Naive thymus-derived CD4-positive, alpha-beta T cell (primary cell): ENCODE measurements at places on chromosomes 3 and 15.

DNA sequence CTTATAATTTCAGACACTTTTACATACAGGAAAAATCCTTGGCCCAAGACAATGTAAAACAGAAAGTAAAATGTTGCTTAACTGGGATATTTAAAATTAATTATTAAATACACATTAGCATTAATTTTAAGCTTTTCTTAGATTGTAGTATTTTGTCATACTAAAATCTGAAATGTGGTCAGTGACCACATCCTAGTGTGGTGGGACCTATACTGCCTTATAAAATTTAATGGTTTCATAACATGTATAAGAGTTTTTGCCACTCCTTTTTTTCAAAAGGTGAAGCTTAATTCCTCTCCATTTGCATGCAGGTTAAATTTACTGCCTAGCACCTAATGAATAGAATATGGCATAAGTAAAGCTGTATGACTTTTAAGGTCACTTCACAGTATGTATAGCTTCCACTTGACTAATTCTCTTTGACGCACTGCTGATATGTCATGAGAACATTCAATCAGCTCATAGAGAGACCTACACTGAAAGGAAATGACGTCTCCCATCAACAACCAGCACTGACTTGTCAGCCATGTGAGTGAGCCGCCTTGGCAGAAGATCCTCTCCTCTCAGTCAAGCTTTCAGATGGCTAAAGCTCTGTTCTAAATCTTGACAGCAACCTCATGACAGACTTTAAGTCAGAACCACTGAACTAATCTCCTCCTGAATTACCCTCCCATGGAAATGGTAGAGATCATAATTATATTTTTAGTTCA is 847.8 kb downstream of the SI start:
- no peak overlapping the region for H3K27ac ChIP-seq
- DNase-seq: no peak
- H3K36me3 ChIP-seq: no peaks in the 10 kb centered on the region
- H3K4me3 ChIP-seq: no peak overlapping the region

DNA sequence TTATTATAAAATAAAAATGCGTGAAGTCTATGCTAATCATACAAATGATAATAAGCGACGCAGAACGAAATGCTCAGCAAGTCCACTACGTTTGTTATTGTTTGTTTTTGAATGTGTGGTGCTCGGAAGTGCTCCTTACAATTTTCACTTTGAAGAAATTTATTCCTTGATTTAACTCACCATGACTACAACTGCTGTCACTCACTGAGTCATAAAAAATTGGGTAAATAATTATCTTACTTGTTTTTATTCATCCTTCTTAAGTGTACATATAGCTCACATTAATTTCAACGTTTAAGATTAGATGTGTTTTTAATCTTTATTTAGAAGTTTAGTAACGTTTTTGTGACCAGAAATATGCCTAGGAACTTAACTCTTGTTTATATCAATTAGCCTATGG is 66.7 kb upstream of the NANOGP8 start:
- DNase-seq: no peak
- H3K36me3 ChIP-seq: no peaks in the 10 kb centered on the region
- H3K27ac ChIP-seq: no peak overlapping the region

GRCh38 chr15:42152196-42152920 is 4.1 kb downstream of the PLA2G4F start:
- H3K4me3 ChIP-seq: no peak overlapping the region
- H3K27ac ChIP-seq: no peak overlapping the region
- H3K36me3 ChIP-seq: no peaks in the 10 kb centered on the region
- DNase-seq: no peak

DNA sequence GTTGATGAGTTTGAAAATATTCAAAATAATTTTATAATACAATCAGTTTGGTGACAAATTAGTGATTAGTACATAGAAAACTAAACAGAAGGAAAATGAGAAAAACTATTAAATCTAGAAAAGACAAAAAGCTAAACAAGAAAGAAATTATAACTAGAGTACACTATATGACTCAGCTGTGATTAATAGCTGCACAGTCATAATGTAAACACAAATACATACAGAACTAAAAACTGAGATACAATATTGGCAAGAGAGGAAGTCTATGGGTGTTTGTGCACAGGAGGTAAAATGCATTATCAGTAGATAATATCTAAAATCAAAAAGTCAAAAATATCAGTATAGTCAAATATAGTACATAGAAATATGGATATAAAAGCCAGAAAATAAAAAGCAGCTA is 80.7 kb upstream of the PCSK6 start:
- H3K36me3 ChIP-seq: no peaks in the 10 kb centered on the region
- H3K4me1 ChIP-seq: no peaks in the 10 kb centered on the region
- H3K4me3 ChIP-seq: no peak overlapping the region
- no peak for DNase-seq
- no peak overlapping the region for H3K27ac ChIP-seq

GRCh38 chr15:42364529-42364928 is 5.2 kb downstream of the CAPN3 start:
- no peaks in the 10 kb centered on the region for H3K4me1 ChIP-seq
- H3K36me3 ChIP-seq: no peaks in the 10 kb centered on the region
- no peaks in the 10 kb centered on the region for H3K27me3 ChIP-seq
- H3K27ac ChIP-seq: no peak overlapping the region
- no peak for DNase-seq
- no peak overlapping the region for H3K4me3 ChIP-seq

- H3K4me1 ChIP-seq: no peaks in the 10 kb centered on the region
- no peak for DNase-seq
Observed at GRCh38 chr3:28595372-28595771, 246.7 kb upstream of the AZI2 start.

GRCh38 chr3:19264424-19264823 is 116.1 kb downstream of the KCNH8 start:
- no peak for DNase-seq
- no peaks in the 10 kb centered on the region for H3K27me3 ChIP-seq
- H3K36me3 ChIP-seq: no peaks in the 10 kb centered on the region
- H3K4me3 ChIP-seq: no peak overlapping the region
- no peaks in the 10 kb centered on the region for H3K4me1 ChIP-seq
- no peak overlapping the region for H3K27ac ChIP-seq

- H3K4me3 ChIP-seq: no peak overlapping the region
- H3K36me3 ChIP-seq: no peaks in the 10 kb centered on the region
- peaks cover 4% of the 10 kb centered on the region for H3K4me1 ChIP-seq
- no peak for DNase-seq
- no peak overlapping the region for H3K27ac ChIP-seq
- H3K27me3 ChIP-seq: no peaks in the 10 kb centered on the region
Observed at GRCh38 chr3:188440340-188440972, 286.5 kb downstream of the LPP start.

- H3K4me1 ChIP-seq: peaks cover 23% of the 10 kb centered on the region
- no peak overlapping the region for H3K4me3 ChIP-seq
- DNase-seq: no peak
- no peak overlapping the region for H3K27ac ChIP-seq
- H3K27me3 ChIP-seq: no peaks in the 10 kb centered on the region
Observed at GRCh38 chr15:40567111-40567510, 2.0 kb upstream of the RPUSD2 start.

DNA sequence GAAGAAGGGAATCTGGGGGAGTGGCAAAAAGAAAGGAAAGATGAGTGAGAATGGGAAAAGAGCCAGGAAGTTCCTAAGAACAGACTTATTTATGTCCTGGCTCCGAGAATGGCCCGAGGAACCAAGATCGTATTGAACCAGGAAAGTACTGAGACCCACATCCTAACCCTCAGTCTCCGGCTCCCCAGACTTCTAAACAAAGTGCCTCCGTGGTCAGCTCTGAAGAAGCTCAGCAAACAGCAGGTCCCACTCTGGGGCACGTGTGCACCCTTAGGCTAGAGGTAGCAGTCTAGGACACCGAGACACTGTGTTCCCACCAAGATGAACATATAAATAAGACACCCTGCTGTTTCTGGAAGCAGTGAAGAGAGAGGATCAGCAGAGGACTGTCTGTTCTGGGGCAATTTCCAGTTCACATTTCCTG is 307.4 kb downstream of the NTRK3 start:
- no peak for DNase-seq
- H3K36me3 ChIP-seq: no peaks in the 10 kb centered on the region
- H3K4me3 ChIP-seq: no peak overlapping the region
- H3K4me1 ChIP-seq: no peaks in the 10 kb centered on the region

DNA sequence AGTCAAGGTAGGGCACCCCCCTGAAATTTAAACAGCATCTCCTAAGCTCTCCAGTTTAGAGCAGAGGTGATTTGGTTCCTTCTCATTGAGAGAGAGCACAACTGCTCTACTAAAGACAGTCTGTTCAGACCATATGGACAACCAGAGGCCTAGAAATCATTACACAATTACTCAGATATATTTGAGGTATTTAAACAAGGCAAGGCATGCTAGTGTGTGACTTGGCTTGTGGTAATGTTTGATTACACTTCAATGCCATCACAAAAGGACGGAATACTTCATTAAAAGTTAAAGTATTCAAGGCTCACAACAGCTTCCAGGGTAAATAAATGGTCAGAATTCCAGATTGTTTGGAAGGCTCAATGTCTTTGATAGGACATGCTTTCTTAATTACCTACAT is 110.2 kb downstream of the LRTM1 start:
- H3K27me3 ChIP-seq: no peaks in the 10 kb centered on the region
- H3K4me1 ChIP-seq: no peaks in the 10 kb centered on the region
- DNase-seq: no peak
- no peak overlapping the region for H3K4me3 ChIP-seq
- H3K36me3 ChIP-seq: no peaks in the 10 kb centered on the region

- no peak overlapping the region for H3K4me3 ChIP-seq
- no peaks in the 10 kb centered on the region for H3K4me1 ChIP-seq
- no peaks in the 10 kb centered on the region for H3K36me3 ChIP-seq
- no peak for DNase-seq
- no peak overlapping the region for H3K27ac ChIP-seq
Observed at GRCh38 chr15:100723315-100723801, 121.0 kb downstream of the ASB7 start.

- H3K27me3 ChIP-seq: no peaks in the 10 kb centered on the region
- no peak overlapping the region for H3K27ac ChIP-seq
- no peaks in the 10 kb centered on the region for H3K4me1 ChIP-seq
- no peak for DNase-seq
Observed at GRCh38 chr15:86106306-86106705, 26.6 kb downstream of the AGBL1 start.

GRCh38 chr3:169818316-169818715 is 5.6 kb upstream of the LRRC34 start:
- H3K27ac ChIP-seq: no peak overlapping the region
- no peaks in the 10 kb centered on the region for H3K27me3 ChIP-seq
- no peak overlapping the region for H3K4me3 ChIP-seq

DNA sequence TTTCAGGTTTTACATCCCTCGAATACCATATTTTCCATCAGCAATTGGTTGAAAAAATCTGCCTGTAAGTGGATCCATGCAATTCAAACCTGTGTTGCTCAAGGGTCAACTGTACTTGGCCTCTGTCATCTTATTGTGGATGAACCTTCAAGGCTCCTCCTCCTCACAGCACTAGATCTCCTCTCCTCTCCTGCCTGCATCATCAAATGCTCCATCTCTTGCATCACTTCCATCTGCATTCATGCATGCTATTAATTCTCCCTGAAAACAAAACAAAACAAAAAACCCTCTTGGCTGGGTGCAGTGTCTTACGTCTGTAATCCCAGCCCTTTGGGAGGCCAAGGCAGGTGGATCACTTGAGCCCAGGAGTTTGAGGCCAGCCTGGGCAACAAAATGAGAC is 10.1 kb downstream of the BCL2L10 start:
- H3K4me3 ChIP-seq: no peak overlapping the region
- DNase-seq: no peak

- H3K4me3 ChIP-seq: no peak overlapping the region
- H3K27me3 ChIP-seq: no peaks in the 10 kb centered on the region
- no peak overlapping the region for H3K27ac ChIP-seq
Observed at GRCh38 chr3:180854887-180855286, 57.6 kb upstream of the FXR1 start.
